AG20443 (cell line): ENCODE measurements at places on chromosomes 2 and 18.
A peak's percentile ranks its signal among the peaks of the same experiment; 100 is the strongest.

- no peak for DNase-seq
Measured at GRCh38 chr2:109024477-109024876, 35.5 kb upstream of the EDAR start.

DNA sequence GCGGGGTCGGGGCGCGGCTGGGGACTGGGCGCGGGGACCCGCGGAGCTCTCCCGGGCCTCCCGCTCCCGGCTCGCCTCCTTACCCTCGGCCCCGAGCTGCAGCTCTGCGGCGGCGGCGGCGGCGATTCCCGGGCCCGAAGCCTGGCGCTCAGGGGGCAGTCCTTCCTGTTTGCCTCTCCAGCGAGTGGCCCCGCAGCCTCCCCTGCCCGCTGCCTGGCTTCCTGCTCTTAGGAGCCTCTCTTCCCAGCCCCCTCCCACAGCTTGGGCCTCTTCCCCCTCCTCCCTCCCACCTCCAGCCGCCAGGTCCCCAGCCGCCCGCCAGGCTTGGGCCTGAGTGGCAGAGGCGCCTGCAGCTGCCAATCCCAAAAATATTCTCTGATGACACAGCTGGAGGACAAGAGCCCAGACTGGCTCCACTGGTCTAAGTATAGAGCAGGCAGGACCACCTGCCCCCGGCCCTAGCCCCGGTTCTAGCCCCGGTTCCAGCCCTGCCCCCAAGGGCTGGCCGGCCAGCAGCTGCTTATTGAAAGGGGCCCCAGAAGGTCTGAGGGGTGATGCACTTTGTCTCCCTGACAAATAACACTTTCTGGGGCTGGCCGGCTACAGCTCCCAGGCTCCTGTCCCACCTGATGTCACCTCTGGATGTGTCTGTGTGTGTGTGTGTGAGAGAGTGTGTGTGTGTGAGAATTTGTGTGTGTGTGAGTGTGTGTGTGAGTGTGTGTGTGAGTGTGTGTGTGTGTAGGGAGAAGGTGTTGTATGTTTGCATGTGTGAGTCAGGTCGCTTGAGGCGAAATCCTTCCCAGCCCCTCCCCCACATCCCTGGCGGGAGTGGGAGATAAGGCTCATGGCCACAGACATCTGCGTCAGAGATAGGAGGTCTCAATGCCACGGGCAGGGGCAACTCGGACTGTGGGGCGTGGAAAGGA lies at the start of gene OBSL1:
OBSL1 (minus strand) TSS at position 229 of the 926 bp plus-strand sequence. CDS start 307 bp downstream, outside the sequence.
- peak; percentile 84 for DNase-seq

GRCh38 chr2:133609664-133610063 lies 41.4 kb upstream of the NCKAP5 start:
- no peak for DNase-seq

DNA sequence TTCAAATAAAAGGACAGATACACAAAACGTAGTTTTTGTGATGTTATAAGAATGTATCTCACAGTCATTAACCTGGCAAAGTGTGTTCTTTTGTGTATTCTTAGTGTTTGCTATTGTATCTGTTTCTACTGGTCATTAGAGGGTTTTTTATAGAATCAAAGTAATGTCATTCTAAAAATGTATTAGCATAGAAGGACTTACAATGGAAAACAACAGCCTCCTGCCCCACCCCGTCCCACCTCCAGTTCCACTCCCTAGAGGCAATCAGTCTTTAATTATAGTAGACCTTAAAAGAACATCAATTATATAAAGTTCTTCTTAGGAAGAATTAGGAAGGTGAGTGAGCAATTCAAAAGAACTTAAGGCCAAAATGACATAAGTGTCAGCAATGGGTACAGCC lies 13.8 kb downstream of the DNAJC27 start:
- DNase-seq, result no peak

- DNase-seq, result no peak
Measured at GRCh38 chr2:197122821-197123220, 187.8 kb downstream of the ANKRD44 start.

- no peak for DNase-seq
Measured at GRCh38 chr2:141555876-141556470, 574.8 kb downstream of the LRP1B start.

- DNase-seq, result no peak
Measured at GRCh38 chr18:46378126-46378863, 274.1 kb downstream of the HAUS1 start.

- DNase-seq, result no peak
Measured at GRCh38 chr2:218009231-218009630, 6.4 kb upstream of the TNS1 start.

- DNase-seq, result no peak
Measured at GRCh38 chr18:61764381-61764780, 128.4 kb downstream of the RNF152 start.

GRCh38 chr18:58633874-58634273 lies 5.0 kb upstream of the ALPK2 start:
- peak; percentile 17 for DNase-seq

GRCh38 chr2:212987492-212987891 lies 163.9 kb downstream of the IKZF2 start:
- DNase-seq, result no peak
